ENCODE measurements at places on chromosomes 6 and 20.

- no peak for DNase-seq
Measured at GRCh38 chr20:10972219-10972860, 298.5 kb upstream of the JAG1 start.

DNA sequence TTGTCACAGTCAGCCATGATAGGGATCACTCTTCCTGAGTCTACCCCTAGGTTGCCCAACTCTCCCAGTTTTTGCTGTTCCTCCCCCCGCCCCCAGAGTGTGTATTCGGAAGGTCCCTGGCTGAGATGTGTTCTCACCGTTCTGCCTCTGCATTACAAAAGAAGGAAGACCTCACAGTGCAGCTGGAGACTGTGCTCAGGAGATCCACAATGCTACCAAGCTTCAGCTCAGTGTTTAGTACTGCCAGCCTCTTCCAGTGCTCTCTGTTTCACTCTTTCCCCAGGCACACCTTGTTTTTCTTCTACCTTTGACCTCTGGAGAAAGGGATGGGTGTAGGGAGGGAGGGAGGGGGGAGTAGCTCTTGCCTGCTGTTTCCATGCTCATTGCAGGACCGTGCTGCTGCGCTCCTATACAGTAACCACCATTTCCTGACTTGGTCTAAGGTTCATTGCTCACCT lies 13.4 kb upstream of the MOCS1 start:
- DNase-seq = no peak

- no peak for DNase-seq
Measured at GRCh38 chr20:58646257-58646656, 4.8 kb upstream of the STX16 start.

DNA sequence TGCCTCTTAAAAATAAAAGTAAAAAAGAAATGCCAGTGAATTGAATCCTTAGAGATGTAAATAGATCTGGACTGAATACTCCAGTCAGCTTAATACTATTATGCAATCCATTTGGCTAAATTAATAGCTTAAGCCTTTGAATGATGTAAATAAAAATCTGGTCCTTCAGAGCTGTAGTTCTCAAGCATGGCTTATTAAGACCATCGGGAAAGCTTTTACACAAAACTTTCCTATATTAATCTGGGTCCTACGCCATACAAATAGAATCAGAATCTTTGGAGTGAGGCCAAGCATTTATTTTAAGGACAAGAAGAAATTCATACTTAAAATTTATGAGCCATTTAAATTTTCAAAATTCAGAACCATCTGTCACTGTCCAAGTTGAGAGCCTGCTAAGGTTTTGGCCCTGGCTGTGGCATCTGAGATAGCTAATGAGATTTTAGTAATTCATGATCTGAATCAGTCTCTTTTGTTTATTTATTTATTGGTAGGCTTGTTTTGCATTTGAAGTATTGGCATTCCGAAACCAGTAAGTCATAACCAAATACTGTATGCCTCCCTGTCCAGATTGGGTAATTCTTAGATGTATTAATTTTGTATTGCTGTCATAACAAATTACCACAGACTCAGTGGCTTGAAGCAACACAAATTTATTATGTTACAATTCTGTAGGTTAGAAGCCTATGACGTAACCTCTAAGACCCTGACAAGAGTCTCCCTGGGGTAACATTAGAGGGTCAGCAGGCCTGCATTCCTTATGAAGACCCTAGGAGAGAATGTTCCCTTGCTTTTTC lies 228.1 kb upstream of the RAB32 start:
- no peak for DNase-seq

DNA sequence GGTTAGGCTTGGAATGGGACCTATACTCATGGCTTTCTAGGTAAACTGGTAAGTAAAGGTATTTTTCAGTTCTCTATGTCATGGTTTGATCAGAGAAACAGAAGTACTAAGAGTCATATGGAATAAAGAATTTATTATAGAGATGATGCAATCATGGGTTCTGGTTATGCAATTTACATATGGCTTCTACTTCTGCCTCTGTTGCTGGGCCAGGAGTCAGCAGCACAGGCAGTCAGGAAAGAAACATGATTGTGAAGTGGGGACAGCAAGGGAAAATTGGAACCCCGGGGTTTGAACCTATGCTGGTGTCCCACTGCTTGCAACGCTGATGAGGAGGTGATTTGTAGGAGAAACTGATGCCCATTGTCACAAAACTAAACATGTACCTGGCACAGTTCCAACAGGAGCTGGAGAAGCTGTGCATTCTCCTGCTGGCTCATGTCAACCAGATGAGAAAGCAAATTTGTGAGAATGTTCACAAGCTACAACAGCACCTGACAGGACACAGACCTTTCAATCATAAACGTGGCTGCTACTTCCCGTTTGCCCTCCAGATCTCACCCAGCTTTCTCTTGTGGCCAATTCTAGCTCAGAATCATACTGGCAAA lies 887.1 kb downstream of the TFAP2A start:
- no peak for DNase-seq

- no peak for DNase-seq
Measured at GRCh38 chr6:166156942-166157341, 10.7 kb downstream of the TBXT start.

- DNase-seq = no peak
Measured at GRCh38 chr6:16132909-16133308, 4.0 kb downstream of the MYLIP start.

DNA sequence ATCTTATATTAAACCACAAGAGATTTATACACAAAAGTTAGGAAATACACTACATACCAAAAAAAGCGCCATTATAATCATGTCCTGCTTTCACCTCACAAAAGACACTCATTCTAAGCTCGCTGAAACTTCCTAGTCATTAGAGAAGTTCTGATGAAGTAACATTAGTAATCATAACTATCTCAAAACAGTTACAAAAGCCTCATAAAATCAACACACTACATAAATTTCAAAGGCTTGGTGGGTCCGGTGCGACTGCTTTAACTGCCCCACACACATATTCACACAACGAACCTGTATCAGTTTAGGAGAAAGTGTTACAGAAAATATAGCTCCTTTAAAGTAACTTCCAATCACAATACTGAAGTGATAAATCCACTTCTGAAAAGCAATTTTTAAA lies 1.9 kb downstream of the PHIP start:
- no peak for DNase-seq

DNA sequence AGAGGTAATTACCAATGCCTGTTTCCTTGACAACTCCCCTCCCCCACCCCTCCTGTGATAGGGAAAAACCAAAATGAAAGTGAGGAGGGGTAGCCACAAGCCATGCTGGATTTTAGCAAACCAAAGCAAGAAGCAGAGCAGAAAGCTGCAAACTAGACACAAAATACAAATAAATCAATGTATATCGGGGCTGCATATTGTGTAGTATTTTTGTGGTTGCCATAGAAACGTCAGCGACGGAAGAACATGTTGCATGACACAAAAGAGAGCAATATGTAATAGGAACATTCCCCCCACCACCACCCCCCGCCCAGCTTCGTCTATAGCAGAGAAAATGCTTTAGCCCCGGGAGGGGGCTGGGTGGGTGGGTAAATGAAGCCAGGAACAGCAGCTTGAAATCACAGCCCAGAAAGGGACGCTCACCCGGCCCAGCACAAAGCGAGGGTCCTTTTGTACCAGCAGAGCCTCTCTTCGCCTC lies 548 bp downstream of the AGPAT4 start:
- peak; percentile 38 for DNase-seq

DNA sequence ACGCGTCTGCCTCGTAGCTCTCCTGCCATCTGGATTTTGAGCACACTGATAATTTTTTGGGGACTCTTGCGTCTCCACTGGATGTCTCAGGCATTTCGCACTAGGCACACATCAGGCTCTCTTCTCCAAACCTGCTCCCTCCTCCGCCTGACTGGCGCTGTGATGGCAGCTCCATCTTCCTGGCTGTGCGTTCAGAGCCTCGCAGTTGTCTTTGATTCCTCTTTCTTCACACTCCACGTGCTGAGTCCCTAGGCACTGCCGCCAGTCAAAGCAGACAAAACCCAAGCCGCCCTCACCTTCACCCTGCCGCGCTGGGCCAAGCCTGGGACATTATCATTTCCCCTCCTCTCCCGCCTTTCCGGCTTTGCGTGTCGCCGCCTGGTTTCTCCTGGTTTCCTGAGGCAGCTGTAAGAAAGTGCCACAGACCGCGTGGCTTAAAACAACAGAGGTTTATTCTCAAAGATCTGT lies 778 bp downstream of the PSMG4 start:
- no peak for DNase-seq

DNA sequence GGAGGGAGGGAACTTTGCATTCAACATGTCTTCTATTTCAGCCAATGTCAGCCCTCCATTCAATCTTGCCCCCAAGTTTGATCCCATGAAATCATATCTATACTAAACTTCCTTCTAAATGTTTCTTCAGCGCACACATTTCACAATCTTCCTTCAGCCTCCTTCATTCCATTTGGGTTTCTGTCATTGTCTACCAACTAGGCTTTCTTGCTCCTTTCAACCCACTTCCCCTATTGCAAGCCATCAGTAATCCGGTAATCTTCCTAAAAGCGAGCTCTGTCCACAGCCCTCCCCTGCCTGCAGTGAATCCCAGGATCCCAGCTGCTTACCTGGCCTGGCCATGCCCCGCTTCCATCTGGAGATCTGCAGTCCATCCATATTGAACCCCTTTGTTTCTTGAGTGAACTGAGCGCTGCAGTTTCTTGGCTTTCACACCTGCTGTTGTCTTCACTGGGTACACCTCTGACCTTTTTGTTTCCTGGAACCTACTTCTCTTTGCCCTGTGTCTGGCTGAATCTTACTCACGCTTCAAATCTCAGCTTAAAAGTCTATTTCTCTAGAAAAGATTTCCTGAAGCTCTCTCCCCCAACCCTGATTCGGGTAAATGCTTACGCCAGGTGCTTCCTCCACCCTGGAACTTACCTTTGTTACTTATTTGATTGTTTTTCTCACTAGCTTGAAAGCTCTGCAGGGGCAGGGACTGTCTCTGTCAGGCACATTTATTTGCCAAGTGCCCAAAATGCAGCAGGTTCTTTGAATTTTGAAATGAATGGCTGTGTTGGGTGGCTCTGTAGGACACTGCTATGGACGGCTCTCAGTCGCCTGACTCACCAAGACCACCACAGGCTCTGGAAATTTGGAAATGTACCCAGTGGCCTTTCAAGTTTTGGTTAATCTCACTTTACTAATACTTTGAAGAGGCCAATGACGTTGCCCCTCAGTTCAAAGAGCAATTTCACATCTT lies 50.3 kb downstream of the ADTRP start:
- no peak for DNase-seq

- no peak for DNase-seq
Measured at GRCh38 chr20:5486377-5487054, 169.8 kb upstream of the PROKR2 start.

- DNase-seq = no peak
Measured at GRCh38 chr20:36010825-36011224, 42.4 kb downstream of the CNBD2 start.

GRCh38 chr6:109523478-109523877 lies 40.5 kb upstream of the ZBTB24 start:
- DNase-seq = no peak

DNA sequence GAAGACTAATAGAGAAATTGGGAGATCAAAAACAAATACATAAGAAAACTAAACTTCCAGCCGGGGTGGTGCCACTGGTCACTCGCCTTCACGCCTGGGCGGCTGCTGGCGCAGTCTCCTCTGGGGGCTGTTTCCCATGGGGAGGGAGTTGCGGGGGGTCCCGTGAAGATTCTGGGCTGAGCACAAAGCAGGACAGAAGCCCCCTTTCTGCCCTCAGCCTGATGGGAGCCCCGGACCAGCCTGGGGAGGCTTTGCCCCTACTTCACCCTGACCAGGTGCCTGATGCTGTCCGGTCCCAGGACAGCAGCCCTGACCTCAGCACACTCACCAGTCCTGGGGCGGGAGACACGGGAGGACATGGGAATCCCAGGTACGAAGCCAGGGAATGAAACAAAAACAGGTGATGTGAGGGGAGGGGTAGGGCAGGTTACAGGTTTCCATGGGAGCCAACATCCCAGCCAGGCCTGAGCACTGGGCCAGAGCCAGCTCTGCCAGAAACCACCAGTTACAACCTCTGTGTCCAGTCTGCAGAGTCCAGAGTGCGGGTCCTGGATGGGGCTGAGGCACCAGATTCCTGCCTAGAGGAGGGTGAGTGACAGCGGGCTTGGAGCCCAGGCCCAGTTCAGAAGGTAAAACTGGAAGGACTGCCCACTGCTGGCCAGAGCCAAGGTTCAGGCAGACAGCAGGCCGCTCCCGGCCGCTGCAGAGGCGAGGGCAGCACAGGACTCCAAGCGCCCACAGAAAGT lies 326.4 kb downstream of the TAF4 start:
- DNase-seq = no peak

- DNase-seq = no peak
Measured at GRCh38 chr6:136547336-136547735, 2.9 kb downstream of the MAP7 start.

- DNase-seq = no peak
Measured at GRCh38 chr6:129777371-129777770, 67.4 kb upstream of the ARHGAP18 start.

GRCh38 chr6:79635232-79635543 lies 4.1 kb downstream of the SH3BGRL2 start:
- DNase-seq = no peak

DNA sequence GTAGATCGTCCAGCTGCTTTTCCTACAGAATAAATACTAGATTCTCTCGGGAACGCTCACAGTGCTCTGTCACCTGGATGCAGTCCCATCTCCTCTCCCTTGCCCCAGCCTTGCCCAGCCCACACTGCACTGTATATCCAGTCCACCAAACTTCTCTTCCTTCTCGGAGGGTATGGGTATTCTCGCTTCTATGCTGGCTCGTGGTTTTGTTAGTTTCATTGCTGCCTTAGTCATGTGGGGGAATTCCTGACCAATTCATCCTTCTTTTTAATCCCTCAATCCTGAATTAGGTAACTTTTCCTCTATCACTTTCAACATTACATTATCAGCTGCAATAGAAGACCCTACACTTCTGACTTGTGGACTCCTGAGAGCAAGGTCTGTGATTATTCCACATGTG lies 252.4 kb downstream of the GMDS start:
- no peak for DNase-seq

- DNase-seq = no peak
Measured at GRCh38 chr20:61292821-61293612, 41.0 kb downstream of the CDH4 start.

GRCh38 chr6:108531332-108531731 lies 29.4 kb upstream of the FOXO3 start:
- no peak for DNase-seq

- DNase-seq = no peak
Measured at GRCh38 chr6:16578695-16579285, 182.5 kb downstream of the ATXN1 start.

GRCh38 chr6:30740540-30740870 lies 2.0 kb downstream of the FLOT1 start:
- no peak for DNase-seq

GRCh38 chr20:37161830-37162549 lies 17.1 kb upstream of the RPN2 start:
- DNase-seq = no peak

Measured in effector CD8-positive, alpha-beta T cell (primary cell).